A549 treated with dexamethasone at 1 μM for 4 hours (cell line): ENCODE measurements at places on chromosomes 12 and 14. TPM values are rescaled to one million over a fixed set of nuclear protein-coding genes. Genes with fewer than 3 reads are reported as not detected.

A2M gene
- 0.05 to 0.23 TPM (median 0.11 TPM) in 5 replicates for total RNA-seq

TAS2R10 gene
- 0.11 to 0.13 TPM in 2 of 5 replicates, not detected in the others for total RNA-seq

SMAGP gene
- 22.5 to 30.3 TPM (median 25.6 TPM) in 5 replicates for total RNA-seq

EFS gene
- total RNA-seq, result not detected in 5 replicates

TMEM52B gene
- total RNA-seq, result 0.05 to 0.20 TPM (median 0.11 TPM) in 5 replicates

LRP1-AS gene
- total RNA-seq, result not detected in 5 replicates
